Liver (tissue), 10 donors: ENCODE measurements at places on chromosomes 1 and 21. TPM values are rescaled to one million over a fixed set of nuclear protein-coding genes. Genes with fewer than 3 reads are reported as not detected.

The MYOCOS gene
- not detected for total RNA-seq

The ITLN2 gene
- total RNA-seq: not detected

The ELAVL4 gene
- not detected for total RNA-seq

The TMOD4 gene
- not detected for total RNA-seq

The PARK7 gene
- 107 TPM for total RNA-seq
